ENCODE measurements at places on chromosomes 1 and 21. TPM values are rescaled to one million over a fixed set of nuclear protein-coding genes. Genes with fewer than 3 reads are reported as not detected.

Gene SLC37A1
- 28.9 TPM for total RNA-seq

Gene ALPL
- 123 TPM for total RNA-seq

Gene CYP4A22
- not detected for total RNA-seq

Gene TAS1R1
- total RNA-seq, result 0.27 TPM

Gene JAM2
- 36.2 TPM for total RNA-seq

Gene ROR1
- 15.8 TPM for total RNA-seq

Gene TSPEAR
- total RNA-seq, result 0.27 TPM

Gene RHOC
- 126 TPM for total RNA-seq

Gene MT1HL1
- total RNA-seq, result not detected

Gene IPO13
- 28.2 TPM for total RNA-seq

Gene RBP7
- 8.5 TPM for total RNA-seq

Gene TNFRSF18
- total RNA-seq, result 0.47 TPM

Gene NGF
- total RNA-seq, result 0.97 TPM

Gene ABCA4
- 1.9 TPM for total RNA-seq

Gene BSND
- not detected for total RNA-seq

Gene NLRP3
- total RNA-seq, result 3.5 TPM

Gene RGSL1
- not detected for total RNA-seq

Gene RIPPLY3
- total RNA-seq, result 0.44 TPM

Gene FAM20B
- total RNA-seq, result 38.2 TPM

Gene BMP8B
- total RNA-seq, result 1.7 TPM

Gene IL23R
- 0.18 TPM for total RNA-seq

Gene ATP13A2
- total RNA-seq, result 39.9 TPM

Gene HSPB7
- total RNA-seq, result 4.9 TPM

Gene FMO2
- 288 TPM for total RNA-seq

Gene FLG2
- not detected for total RNA-seq

Gene ADAMTS4
- 1.4 TPM for total RNA-seq

Gene OR2AK2
- not detected for total RNA-seq

Gene SELP
- 21.4 TPM for total RNA-seq

Data from lower lobe of right lung (tissue), 2 donors.